ENCODE measurements at places on chromosomes 7 and 10. TPM values are rescaled to one million over a fixed set of nuclear protein-coding genes. Genes with fewer than 3 reads are reported as not detected.

DNA sequence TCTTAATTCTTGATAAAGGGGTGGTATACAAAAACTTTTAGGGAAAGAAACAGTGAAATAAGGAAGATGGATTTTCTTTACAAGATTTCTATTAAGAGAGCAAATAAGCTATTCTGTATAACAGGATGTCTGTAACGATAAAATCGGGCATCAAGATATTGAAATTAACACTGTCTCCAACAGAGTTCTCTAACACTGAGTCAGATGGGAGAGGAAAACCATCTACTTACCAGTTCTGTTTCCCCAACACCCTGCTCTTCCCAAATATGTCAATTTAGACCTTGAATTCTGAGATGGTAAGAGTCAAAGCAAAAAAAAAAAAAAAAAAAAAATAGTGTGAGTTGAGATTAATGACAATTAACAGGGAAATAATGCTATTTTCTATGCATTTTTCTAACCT, 23.0 kb downstream of the SMURF1 start:
- no peak for DNase-seq

FBXO24 gene
- 1.4 TPM for total RNA-seq

FIGNL1 gene
- 47.2 TPM for total RNA-seq

DNA sequence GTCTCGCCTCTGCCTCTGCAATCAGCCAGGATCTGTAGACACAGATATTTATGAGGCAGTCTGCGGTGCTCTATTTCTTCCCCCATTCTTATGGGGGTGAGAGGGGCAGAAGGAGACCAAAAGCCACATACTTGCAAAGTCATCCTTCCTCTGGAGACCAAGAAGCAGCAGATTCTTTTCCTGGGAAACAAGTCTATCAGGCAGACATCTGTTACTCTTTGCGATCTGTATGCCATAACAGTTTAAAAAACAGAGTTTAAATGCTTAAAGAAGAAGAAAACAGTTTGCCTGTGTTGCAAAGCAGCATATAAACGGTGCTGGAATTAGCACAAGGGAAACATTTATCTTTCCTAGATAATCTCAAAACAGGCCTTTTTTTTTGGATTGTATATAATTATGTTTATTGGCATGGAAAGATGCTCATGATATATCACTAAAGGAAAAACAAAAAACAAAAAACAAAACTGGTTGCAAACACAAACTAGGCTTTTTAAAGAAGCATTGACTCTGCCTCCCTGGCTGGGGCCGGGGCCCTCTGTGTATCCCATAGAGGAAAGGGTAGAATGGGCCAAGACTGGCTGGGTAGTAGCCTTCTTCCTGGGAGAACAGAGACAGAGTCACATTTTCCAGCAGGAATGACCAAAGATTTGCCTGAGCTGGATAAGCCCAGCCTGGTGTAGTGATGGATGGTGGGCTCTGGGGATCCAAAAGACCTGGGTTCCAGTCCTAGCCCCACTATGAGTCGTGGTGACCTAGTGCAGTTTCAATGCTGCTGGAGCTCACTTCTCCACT, 50.4 kb downstream of the RGS10 start:
- no peak for DNase-seq

GRCh38 chr10:60560451-60560850, 170.8 kb upstream of the ANK3 start:
- DNase-seq: no peak

METTL27 gene
- not detected for total RNA-seq

DNA sequence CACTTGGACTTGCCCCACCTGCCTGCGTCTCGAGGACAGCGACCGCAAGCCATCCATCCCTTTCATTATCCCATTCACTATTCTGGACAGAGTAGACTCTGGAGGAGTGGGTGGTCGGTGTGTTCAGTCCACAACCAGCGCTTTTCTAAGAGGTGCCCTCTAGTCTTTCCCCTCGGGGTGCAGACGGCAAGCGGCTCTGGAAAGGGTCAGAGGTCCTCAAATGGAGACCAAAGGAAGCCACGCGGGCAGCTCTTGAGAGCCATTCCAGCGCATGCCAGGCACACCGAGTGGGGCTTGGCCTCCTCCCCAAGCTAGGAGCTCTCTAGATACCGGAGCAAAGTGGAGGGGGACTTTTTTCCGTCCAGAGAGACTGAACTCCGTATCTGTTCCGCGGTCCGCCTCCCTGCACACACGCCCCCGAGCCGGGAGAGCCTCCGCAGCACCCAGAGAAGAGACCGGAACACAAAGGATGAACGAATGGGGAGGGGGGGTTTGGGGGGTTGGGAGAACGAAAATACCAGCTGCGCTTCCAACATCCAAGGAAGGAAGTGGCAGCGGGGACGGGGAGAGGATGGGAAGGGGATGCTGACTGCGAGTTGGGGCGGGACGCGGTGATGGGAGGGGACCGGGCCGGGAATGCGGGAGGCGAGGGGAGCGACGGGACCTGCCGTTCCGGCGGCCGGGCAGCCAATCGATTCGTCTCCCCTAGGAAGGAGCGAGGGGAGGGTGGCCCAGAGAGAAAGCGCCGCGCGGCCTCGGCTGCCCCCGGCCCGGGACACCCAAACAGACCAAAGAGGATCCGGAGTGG, 515 bp downstream of the GSDME start:
- peak; percentile 46 for DNase-seq

- DNase-seq: peak; percentile 87
These were observed 102.7 kb downstream of the CUBN start for GRCh38 chr10:17026686-17027485.

DNA sequence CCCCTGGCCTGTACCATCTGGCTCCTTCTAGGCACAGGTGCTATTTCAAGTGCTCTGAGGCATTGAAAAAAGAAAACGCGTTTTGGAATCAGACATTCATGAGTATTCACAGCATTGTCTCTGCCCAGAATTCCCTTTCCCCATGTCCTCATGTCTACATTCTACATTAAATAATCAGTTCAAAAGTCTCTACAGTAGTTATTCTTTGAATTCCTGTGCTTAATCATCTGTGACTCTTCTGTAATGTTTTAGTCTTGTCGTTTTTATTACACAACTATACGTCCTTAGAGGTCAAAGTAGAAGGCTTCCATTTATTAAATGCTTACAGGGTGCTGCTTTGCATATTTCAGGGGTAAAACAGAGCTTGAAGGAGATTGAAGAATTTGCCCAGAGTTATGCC, 95.7 kb downstream of the BICC1 start:
- no peak for DNase-seq

DNA sequence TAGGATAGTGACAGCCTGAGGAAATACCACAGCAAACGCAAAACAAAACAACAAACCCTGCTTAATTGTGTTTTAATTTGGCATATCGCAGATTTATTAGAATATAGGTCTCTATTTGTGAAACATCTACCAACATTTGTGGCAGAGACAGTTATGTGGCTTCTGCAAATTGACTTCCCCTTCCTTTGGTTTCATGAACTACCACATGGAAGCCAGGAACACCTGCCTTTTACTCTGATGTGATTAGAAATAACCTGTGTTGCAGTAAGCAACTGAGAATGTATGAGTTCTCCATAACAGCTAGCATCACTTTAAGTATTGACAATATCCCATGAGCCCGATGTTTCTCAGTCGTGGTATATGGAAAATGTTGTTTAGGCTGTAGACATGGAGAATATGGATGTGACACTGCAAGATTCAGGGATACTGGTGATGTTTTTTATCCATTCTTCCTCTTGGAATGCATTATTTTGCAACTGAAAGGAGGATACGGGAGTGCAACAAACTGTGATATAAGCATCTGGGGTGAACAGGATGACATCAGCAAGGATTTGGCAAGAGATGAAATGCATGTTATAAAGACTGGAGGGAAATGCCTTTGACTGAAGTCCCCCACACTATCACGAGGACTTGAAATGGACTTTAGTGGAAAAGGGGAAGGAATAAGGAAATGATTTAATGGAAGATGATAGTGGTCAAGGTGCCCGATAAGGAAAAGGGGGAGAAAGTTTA, 95.9 kb downstream of the CUBN start:
- DNase-seq: no peak

DNAJC30 gene
- 6.7 TPM for total RNA-seq

GRCh38 chr7:128170461-128170860, 70.6 kb upstream of the LEP start:
- no peak for DNase-seq

LIPK gene
- total RNA-seq: not detected

GRCh38 chr10:75350791-75351190, 50.8 kb downstream of the ZNF503 start:
- DNase-seq: no peak

GRCh38 chr7:21719846-21720245, 177.0 kb downstream of the DNAH11 start:
- DNase-seq: no peak

- peak; percentile 81 for DNase-seq
These were observed 358.4 kb downstream of the KCNMA1 start for GRCh38 chr10:77279207-77279606.

UROS gene
- total RNA-seq: 30.9 TPM

GNGT1 gene
- not detected for total RNA-seq

DNA sequence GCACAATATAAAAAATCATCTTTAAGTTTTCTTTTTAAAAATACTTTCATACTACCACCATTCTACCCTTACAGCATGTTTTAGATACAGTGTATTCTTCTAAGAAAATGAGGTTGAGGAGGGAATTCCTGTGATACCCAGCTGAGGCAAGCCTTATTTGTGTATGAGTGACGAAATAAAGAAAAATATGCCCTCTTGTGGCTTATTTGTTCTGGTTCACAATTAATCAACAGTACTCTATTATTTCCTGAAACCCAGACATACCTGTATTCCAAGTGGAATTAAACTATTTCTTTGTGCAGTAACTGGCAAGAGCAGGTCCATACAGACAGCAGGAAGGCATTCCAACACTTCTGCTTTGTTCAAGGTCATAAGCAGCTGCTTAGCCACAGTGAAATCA, 4.5 kb upstream of the SEMA3D start:
- DNase-seq: no peak

DNA sequence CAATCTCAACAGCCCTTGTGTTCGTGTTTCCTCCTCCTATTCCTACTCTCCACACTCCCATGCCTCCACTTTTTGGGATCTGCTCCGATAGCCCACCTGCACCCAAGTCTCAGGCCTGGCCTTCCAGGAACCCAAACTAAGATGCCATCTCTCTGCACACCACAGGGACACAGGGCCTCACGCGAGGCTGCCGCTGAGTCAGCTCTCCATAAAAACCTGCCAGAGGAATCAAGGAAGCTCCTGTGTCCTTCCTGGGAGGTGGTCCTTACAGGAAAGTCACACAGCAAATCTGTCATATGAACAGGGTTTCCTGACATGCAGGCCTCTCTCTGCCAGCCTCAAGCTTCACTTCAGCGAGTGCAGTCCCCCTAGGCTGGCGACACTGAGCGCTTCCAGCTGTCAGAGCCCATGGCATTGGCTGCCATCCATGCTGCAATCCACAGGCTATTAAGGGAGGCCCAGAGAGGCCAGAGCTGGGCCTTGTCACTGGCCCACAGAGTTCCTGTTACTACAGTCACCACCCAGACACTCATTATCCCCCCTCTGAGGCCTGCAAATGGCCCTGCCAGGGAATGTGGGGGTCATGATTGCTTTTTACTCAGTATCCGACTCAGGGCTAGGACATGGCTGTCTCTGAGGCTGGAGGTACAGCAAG, 151.4 kb downstream of the OAT start:
- DNase-seq: no peak

SFTPA1 gene
- total RNA-seq: not detected

- DNase-seq: no peak
These were observed 85.9 kb upstream of the GATA3 start for GRCh38 chr10:7968510-7969112.

- no peak for DNase-seq
These were observed 258.6 kb downstream of the CNTNAP2 start for GRCh38 chr7:146375170-146375569.

IDI2 gene
- total RNA-seq: not detected

DNA sequence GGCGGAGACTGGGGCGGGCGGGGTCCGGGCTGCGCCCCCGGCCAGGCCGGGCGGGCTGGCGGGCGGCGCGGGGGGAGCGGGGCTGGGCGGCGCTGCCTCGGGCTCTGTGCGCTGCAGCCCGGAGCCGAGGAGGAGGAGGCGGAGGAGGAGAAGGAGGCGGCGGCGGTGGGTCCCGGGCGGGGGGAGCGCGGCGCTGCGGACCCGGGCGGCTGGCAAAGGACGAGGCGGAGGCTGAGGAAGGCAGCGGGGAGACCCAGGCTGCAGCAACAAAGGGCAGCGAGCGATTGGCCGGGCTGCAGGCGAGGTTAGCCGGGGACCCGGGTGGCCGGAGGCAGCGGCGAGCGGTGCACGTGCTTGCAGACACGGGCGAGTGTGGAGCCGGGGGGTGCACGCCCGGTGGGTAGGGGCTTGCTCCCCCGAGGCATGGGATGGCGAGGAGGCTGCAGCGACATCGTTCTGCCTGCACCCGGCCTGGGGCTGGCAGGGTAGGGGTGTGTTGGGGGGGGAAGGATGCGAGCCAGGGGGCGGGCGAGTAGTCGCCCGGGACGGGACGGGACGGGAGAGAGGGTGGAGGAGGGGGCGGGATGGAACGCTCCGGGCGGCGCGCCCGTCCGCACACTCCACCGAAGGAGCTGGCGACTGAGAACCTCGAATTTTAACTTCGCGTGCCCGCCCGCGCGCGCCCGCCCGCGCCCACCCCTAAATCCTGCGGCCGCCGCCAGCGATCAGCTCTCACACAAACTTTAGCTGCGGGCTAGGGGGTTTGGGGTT, 844 bp upstream of the KAT6B start:
- peak; percentile 57 for DNase-seq

NKX1-2 gene
- total RNA-seq: not detected

GRCh38 chr7:155009570-155010157, 6.7 kb upstream of the PAXIP1 start:
- peak; percentile 71 for DNase-seq

- no peak for DNase-seq
These were observed 193.5 kb downstream of the AUTS2 start for GRCh38 chr7:69791739-69792138.

GRCh38 chr10:117590101-117590875, 47.7 kb downstream of the EMX2 start:
- DNase-seq: no peak

PIK3AP1 gene
- total RNA-seq: 4.1 TPM

NCF1 gene
- 2.4 TPM for total RNA-seq
